Stimulated activated CD8-positive, alpha-beta memory T cell treated with anti-CD3 and anti-CD28 coated beads, Interleukin-15, amount 100 ng/mL, for 48 hours (primary cell): ENCODE measurements at places on chromosomes 3 and 15.

- no peak for DNase-seq
These were observed 51.0 kb upstream of the IL12A start for GRCh38 chr3:159937561-159938166.

GRCh38 chr3:115961380-115961779, 338.1 kb downstream of the GAP43 start:
- no peak for DNase-seq

DNA sequence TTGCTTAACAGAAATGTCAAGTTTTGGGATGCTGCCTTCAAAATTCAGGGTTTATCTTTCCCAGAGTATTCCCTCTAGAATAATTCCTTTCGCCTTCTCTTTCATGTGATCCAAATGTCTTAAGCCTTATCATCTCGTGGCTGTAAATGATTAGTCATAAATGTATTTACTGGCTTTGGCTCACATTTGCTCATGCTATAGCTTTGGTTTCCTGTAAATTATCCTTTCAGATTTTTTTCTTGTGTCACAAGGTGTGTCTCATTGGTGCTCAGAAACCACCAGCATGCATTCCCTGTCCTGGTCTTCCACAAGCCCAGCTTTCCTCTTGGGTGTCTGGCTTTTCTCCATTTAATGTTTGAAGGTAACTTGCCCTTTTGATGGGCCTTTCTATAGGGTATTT, 692.7 kb upstream of the ALCAM start:
- no peak for DNase-seq

GRCh38 chr3:57872606-57873005, 116.5 kb downstream of the SLMAP start:
- DNase-seq: no peak

DNA sequence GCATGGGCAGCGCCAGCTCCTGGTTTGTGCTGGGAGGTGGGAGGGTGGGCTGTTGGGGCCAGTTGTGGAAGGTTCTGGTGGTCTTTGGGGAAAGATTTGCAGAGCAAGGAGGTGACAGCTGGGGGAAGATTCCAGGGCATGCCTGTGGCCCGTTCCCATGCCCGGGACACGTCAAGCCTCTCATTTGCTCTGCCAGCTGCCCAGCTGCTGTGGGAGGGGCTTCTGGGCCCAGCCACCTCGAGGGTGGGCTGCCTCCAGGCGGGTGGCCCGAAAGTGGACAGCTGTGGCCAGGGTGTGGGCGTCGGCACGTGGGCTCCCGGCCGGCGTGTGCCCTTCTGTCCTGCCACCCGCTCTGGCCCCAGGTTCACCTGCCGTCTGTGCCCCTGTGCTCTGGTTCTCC, 17.2 kb downstream of the PLXNA1 start:
- DNase-seq: no peak

- DNase-seq: no peak
These were observed 3.2 kb downstream of the KCTD6 start for GRCh38 chr3:58495101-58495500.

- DNase-seq: no peak
These were observed 52.3 kb upstream of the PRR20G start for GRCh38 chr3:127339928-127340861.

DNA sequence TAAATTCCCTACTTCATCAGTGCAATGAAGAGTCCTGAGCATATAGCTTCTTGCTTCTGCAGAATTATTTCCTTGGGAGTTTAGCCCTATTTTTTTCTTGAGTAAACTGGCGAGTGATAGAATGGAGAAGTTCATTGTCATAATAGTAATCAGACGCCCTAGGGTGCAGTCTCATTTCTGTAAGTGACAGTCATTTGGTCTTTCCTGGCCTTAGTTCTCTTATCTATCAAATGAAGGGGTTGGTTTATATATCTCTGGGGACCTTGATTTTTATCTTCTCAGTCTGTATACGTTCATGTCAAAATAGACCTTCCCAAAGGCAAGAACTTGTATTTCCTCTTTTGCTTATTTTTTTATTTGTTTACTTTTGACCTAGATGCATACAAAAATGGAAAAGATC, 9.9 kb upstream of the ALPK3 start:
- no peak for DNase-seq

DNA sequence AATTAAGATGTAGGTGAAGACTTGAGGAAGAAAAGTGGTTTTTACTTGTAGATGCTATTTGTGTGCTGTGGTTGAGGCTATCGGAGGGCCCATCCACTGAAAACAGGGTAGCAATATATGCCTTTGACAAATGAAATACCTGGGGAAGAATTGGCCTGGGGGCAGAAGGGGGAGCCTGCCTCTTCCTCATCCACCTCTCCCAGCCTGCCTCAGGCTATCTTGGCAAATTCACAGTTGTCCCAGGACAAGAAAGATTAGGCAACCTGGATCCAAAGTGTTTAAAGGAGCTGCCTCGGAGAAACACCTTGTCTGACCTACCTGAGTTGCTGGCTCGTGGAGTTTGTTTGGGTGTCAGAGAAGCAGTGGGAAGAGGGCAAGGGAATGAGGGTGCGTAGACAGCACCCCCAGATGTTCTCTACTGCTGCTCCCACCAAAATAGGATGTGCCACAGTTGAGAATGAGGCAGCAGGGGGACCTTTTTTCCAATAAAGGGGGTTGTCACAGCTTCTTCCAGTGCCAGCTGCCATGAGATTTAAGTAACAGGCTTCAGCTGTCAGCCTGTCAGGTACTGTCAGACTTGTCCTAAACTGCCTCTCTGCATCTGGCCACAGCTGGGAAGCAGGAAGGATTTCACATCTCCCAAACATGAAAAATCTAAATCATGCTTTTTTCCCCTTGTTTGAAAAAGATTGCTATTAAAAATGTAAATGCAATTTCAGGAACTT, 9.2 kb downstream of the PLEKHO2 start:
- DNase-seq: no peak

DNA sequence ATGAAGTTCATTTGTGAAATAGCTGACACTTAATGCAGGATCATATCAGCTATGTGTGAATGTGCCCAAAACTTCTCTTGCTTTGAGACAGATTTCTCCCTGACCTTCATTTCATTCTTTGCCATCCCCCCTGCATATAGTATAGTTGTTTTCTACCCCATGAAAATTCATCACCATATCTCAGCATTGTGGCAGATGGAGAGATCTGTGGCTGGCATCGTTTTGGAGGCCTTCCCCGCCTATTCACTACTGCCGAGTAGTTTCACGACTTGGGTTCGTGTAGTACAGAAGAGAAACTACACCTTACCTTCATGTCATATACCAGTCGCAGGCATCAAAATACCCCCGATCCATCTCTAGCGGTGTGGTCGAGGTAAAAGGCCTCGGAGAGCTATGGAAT, 66.2 kb upstream of the SELENOK start:
- no peak for DNase-seq

GRCh38 chr3:152019508-152019907, 146.1 kb downstream of the SUCNR1 start:
- DNase-seq: no peak

GRCh38 chr3:63528325-63529000, 124.0 kb upstream of the SNTN start:
- no peak for DNase-seq

DNA sequence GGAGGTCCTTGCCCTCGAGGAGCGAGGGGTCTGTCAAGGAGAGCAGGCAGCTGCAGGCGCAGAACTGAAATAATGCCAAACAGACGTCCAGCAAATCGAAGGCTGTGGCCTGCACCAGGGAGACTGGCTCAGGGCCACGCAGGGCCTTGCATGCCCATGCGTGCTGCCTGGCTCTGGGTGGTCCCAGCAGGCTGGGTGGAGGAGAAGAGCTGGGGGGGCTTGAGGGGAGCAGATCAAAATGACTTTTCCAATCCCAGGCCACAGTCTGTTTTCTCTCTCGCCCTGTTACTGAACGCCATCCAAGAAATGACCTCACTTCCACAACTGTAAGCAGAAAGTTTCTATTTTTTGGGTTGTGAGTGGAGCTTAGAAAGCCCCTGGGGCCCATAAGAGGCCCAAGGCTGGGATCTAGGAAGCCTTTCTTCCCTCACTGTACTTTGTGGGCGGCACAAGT, 96.9 kb upstream of the RPL32 start:
- DNase-seq: no peak

DNA sequence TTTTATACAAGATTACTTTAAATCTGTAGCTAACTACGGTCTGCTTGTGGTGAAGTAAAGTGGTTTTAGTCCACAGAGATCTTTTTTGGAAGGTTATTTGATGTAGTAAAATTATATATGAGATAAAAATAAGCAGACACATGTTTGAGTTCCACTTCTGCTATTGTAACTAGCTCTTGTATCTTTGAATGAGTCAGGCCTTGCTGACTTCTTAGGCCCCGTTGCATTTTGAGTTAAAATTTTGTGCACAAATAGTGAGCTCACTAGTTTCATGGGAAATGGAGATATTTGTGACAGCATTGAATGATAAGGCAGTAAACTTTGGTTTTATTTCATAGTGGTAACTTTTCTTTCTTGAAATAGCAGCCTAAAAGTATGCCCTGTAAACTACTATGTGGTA, 42.6 kb downstream of the ARIH1 start:
- no peak for DNase-seq

- DNase-seq: no peak
These were observed 1.2 kb upstream of the ITIH4 start for GRCh38 chr3:52831500-52832301.

DNA sequence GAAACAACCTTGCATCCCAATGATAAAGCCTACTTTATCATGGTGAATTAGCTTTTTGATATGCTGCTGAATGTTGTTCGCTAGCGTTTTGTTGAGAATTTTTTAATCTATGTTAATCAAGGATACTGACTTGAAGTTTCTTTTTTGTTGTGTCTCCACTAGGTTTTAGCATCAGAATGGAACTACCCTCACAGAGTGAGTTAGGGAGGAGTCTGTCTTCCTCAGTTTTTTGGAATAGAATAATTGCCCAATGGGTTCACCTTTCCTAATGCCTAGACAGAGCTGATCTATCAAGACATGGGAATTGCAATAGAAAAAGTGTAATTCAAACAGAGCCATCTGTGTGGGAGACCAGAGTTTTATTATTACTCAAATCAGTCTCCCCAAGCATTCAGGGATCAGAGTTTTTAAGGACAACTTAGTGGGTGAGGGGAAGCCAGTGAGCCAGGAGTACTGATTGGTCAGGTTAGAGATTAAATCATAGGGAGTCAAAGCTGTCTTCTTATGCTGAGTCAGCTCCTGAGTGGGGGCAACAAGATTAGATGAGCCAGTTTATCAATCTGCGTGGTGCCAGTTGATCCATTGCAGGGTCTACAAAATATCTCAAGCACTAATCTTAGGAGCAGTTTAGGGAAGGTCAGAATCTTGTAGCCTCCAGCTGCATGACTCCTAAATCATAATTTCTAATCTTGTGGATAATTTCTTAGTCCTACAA, 237.4 kb upstream of the PPP2R3A start:
- DNase-seq: no peak

- DNase-seq: no peak
These were observed 1.2 kb downstream of the MANF start for GRCh38 chr3:51386159-51386851.

GRCh38 chr3:9047452-9048346, 84.4 kb upstream of the RAD18 start:
- DNase-seq: no peak

- DNase-seq: no peak
These were observed 14.9 kb downstream of the MUC4 start for GRCh38 chr3:195796795-195797194.

DNA sequence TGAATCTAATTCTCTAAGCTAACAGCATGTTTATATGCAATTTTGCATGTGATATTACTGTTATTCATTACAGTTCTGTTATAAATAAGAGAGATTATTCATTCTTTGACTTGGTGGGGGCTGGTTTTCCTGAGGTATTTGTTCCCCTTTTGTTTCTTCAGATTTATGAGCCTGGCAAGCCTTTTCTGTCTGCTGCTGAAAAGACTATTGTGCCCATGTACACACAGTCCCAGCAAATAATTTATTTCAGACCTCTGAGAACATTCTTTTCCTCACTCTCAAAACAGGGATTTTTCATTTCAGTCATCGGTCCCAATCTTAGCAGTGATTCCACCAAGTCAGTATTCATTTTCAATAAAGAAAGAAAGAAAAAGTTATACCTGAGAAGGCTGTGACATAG, 716.8 kb downstream of the NSUN3 start:
- no peak for DNase-seq

GRCh38 chr15:47390208-47390765, 327.0 kb upstream of the SEMA6D start:
- no peak for DNase-seq

- no peak for DNase-seq
These were observed 21.1 kb upstream of the GP9 start for GRCh38 chr3:129039271-129040038.

DNA sequence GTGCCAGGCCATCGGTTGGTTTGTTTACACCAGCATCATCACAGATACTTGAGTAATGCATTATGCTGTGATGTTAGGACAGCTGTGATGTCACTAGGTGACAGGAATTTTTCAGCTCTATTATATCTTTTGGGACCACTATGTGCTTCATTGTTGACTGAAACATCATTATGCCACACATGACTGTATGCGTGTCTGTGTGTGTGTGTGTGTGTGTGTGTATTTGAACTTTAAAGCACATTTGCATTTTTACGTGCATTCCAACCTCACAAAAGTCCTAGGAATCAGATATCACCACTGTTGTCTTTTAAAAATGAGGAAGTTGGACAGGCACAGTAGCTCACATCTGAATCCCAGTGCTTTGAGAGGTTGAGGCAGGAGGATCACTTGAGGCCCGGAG, 223.0 kb downstream of the TBL1XR1 start:
- no peak for DNase-seq

DNA sequence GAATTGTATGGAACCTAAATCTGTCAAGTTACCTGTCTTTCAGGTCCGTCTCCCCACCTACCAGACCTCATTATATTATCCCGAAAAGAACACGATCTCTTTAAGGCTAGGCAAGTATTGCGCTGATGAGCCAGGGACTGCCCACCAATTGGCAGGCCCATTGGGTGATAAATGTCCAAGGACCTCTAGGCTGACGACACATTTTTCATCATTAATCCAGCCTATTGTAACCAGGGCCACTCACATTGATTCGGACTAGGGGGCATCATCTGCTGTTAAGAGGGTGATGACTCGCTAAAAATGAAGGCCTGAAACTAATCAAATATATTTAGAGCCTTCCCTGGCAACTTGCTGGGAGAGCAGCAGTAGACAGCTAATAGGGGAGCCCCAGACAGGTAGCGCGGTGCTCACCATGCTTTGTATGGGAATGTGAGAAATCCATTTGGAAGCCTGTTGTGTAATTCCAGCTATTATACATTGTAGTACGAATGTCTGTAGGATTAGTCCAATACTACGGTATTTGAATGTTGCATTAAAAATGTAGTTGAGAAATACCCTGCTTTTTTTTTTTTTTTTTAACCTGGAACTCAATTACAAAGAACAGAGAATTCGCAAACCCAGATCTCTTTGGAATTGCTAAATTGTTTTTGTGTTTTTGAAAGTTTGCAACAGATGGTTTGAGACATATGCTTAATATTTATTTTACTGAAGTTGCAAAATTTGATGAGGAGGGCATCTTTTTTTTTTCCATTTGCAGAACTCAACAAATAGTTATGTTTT, 156.1 kb downstream of the ROBO2 start:
- no peak for DNase-seq

DNA sequence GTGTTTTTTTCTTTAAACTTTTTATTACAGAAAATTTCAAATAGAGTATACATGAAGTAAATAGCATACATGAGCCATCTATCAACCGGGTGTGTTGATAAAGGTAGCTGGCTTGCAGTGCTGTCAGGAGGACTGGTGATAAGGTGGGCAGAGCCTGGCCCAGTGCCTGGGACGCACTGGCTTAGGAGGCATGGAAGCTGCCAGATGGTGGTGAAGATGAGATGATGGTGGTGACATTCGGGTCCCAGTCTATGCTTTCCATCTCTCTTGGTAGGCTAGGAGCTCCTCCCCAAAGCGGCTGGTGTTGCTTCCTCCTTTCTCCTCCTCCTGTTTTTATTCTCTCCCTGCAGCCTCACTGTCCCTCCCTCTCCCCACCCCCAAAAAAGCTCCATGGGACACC, 101.7 kb downstream of the ADCY5 start:
- no peak for DNase-seq
